ENCODE measurements at places on chromosomes 13 and 19. TPM values are rescaled to one million over a fixed set of nuclear protein-coding genes. Genes with fewer than 3 reads are reported as not detected.

GRK1 gene
- not detected for total RNA-seq

ZNF726 gene
- 1.3 TPM for total RNA-seq

NLRP4 gene
- total RNA-seq = not detected

ZFP14 gene
- total RNA-seq = 3.8 TPM
